ENCODE measurements at places on chromosomes 16 and 17.

DNA sequence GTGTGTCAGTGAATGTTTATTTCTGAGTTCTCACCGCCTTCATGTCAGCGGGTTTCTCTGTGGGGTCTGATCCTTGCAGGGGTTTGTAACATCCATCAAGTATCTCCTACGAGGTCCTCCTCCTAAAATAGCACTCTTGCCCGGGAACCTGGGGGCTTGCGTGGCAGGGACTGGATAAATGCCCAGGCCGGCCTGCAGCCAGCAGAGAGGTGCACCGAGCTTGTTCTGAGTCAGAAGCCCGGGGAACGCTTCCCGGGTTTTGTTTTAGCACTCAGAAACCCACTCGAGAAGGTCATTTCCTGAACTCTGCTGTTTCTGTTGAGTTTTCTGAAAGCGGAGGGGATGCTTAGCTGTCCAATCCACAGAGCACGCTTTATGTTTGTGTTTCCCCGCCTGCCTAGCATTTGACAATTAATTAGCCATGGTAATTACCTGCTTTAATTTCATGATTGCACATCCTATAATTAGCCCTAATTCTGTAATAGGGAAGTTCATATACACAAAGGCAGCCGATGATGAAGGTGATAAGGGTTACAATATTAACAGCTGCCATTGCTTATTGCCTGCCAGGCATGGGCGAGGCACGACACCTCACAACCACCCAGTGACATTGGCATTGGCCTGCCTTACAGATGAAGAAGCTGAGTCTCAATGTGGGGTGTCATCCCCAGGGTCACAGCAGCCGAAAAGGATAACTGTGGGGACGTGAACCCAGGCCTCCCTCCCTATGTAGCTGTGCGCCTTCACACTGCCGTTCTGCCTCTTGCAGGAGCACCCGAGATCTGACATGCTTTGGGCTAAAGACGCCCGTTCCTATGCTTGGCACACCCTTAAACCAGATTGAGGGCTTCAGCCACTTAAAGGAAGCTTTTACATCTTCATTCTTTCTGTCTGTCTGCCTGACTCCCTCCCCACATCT is 333.1 kb downstream of the CPPED1 start:
- no peak for DNase-seq

- DNase-seq, result no peak
These were observed 12.5 kb downstream of the ARHGAP23 start for GRCh38 chr17:38440614-38441397.

- DNase-seq, result no peak
These were observed 127.1 kb downstream of the RPTOR start for GRCh38 chr17:80671825-80672110.

DNA sequence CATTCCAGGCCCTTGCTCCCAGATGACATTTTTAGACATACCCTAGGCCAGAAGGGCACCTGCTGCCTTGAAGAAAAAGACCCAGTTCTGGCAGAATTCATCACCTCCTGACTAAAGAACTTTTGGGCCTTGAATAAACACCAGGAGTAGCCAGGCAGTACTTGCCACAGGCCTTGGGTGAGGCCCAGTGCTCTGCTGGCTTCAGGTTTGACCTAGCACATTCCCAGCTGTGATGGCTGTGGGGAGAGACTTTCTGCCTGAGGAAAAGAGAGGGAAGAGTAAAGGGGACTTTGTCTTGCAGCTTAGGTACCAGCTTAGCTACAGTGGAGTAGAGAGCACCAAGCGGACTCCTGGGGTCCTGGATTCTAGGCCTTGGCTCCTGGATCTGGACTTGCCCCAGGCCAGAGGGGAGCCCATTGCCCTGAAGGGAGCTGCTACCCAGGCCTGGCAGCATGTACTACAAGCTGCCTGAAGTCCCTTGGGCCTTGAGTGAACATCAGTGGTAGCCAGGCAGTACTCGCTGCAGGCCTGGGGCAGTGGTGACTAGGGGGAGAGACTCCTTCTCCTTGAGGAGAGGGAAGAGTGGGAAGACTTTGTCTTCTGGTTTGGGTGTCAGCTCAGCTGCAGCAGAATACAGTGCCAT is 44.3 kb downstream of the ABCA8 start:
- no peak for DNase-seq

GRCh38 chr17:30116661-30117551 is at the start of gene NSRP1:
Gene NSRP1, plus strand, starts transcription at chr17:30116816. Its CDS starts 28 bp downstream, at chr17:30116844.
- peak; percentile 84 for DNase-seq

- no peak for DNase-seq
These were observed 7.4 kb upstream of the PSMC5 start for GRCh38 chr17:63819585-63820537.

- DNase-seq, result no peak
These were observed 22.4 kb downstream of the CMC2 start for GRCh38 chr16:80984124-80984892.

DNA sequence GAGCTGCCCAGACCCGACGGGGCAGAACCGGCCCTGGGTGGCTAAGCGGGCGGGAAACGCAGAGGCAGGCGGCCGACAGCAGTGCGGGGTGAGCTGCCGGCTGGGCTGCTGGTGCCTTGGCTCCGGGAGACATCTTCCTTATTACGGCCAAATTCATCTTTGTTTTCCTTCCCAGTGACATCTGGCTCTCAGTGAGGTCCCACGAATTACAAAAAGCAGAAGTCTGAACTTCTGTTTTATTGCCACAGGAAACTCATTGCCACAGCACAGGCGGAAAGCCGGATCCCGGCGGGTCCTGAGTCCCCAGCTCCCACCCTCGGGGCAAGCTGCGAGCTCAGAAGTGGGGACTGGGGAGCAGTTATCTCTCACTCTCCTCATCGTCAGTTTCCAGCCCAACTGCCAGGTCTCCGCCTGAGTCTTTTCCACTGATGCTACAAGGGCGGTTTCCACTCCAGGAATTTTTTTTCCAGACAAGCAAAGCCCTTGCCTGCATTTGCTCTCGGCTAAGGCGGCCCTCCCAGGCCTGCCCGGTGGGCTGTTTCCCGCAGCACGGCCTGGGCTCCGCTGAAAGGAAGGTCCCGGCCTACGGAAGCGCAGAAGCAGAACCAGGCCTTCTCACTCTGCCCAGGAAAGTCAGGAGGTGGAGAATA is 40.3 kb downstream of the CBFA2T3 start:
- no peak for DNase-seq

GRCh38 chr16:426115-426905 is 861 bp downstream of the RAB11FIP3 start:
- DNase-seq, result no peak

- DNase-seq, result no peak
These were observed 23.0 kb downstream of the TMC6 start for GRCh38 chr17:78105551-78105950.

DNA sequence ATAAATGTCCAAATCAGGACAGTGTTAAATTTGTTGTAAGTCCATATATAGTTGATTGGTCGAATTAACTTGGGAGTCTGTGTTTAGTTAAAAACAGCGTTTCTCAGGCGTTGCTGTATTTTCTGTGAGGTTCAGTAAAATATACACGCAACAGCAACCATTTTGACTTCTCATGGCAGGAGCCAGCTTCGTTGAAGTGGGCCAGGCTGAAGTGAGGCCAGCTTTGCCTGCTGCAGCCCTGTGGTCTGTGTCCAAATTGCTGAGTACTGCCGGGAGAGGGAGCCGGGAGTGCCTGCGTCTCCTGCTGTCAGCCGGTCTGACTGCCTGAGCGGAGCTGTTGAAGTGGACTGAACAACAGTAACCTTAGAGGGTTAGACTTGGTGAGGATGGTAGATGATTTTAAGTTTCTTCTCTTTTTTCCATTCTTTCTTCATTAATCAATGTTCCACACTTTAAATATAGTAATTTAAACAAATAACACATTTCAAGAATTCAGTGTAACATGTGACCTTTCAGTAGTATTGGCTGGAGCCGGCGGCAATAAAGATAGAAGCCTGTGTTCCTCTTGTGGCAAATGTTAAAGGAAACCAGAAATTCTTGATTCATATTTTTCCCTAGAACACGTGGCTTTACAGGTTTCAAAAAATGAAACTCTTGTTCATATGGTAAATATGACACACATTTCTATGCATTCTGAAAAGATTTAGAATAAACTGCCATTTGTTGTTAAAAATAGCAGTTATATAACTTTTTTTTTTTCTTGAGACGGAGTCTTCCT is 37.0 kb upstream of the ZNF750 start:
- no peak for DNase-seq

DNA sequence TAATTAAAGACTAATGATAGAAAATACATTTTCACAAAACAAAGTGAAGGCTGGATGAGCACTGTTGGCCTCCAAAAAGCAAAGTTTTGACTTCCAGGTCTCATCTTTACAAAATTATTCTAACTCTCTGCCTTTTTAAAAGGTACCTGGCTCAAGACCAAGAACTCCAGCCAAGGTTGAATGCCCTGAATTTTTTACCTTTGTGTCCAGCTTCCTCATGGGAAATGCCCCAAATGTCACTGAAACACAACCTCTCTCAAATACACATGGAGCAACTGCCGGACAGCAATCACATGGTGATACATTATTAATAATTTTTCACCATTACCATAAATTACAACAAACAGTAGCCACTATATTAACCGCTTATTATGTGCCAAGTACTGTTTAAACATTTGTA is 32.2 kb downstream of the ADAMTS18 start:
- no peak for DNase-seq

DNA sequence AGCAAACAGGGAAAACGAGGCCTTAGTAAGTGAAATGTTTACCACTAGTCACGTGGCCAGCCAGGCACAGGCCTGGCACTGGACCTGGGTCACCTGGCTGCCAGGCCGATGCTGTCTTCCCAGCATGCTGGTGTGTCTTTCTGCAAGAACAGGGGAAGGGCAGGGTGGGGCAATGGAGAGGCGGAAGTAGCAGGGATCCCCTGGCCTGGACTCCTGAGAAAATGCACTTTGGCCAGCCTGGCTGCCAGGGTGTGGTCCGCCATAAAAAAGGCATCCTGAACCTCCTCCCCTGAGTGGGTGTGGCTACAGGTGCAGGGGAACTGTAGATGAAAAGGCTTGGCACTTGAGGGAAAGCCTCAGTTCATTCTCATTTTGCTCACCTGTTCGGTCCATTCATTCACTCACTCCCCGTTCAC is 1.0 kb upstream of the ANKRD40CL start:
- DNase-seq, result no peak

All from fibroblast of skin of left biceps (primary cell).